ENCODE measurements at places on chromosomes 2 and 18.

DNA sequence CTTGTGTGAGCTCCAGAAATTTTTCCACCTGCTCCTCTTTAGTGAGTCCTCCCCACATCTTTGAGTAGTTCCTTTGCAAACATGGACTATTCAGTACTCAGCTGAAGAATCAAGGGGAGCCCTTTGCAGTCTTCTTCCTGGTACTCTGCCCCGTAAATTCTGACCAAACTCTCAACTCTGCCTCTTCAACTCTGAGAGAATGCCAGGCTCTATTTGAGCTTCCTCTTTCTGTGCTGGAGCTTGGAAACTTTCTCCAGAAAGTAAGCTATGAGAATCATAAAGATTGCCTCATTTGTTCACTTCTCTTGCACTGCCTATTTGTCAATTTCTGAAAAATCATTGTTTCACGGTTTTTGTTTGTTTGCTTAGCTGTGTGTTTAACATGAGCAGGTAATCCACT, 7.4 kb upstream of the STAT4 start:
- DNase-seq, result no peak

DNA sequence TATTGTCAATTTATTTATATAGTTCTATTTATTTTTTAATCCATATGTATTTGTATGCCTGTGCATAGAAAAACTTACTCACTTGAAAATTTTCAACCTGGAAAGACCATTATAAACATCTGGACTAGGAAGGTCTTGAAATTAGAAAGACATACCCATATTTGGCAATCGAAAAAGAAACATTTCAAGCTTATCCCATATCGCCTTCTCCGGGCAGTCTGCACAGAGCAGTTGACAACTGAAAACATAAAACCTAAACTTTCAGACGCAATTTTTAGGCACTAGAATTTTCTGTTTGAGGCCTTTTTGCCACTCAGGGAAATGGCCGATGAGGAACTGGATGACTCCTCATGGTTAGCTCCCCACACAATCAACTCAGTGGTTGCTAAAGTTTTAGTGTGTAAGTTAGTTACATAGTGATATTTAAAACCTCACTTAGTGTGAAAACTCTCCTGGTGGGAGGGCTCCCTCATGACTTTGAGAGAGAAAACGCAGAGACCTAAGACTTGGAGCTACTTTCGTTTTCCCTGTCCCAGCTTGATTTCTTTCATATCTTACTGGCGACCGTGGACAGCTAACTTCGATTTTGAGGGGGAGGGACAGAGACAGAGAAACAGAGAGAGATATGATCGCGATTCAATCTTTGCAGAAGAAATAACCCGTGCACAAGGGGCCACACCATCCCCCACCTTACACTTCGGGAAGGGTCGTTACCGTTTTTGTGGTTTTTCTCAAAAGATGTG, 3.2 kb upstream of the HOXD12 start:
- DNase-seq, result no peak

- DNase-seq, result no peak
Observed at GRCh38 chr2:182186132-182186735, 200.6 kb downstream of the PPP1R1C start.

- DNase-seq, result no peak
Observed at GRCh38 chr18:11909591-11910026, 1.5 kb upstream of the MPPE1 start.

DNA sequence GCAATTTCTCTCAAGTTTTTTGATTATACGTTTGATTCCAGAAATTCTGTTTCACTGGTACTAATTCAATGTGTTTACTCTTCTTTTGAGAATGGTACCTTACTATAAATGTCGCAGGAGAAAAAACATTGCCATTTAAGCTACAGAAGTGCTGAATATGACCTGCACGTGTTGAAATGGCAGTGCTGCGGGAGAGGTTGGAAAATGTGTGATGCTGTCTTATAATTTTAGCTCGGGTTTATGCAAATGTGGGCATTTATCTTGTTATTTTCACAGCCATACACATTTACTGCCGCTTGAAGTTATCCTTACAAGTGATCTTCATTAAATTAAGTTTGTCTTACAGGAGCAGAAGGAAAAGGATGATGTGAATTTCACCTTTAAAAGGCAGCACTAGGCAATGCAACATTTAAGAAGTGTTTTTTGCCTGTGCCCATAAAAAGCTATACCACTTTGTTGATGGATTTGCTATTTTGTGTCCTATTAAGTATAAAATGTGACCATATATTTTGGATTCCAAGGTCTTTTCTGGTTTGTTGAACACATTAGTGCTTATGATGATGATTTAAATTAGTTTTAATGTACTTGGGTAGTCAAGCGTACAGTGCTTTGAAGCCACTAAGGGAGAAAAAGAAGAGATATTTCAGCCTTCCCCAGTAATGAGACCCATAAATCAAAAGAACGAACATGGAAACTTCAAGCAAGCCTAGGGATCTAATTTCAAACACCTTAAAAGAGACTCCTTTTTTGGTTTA, 112.1 kb downstream of the LTBP1 start:
- DNase-seq, result no peak

DNA sequence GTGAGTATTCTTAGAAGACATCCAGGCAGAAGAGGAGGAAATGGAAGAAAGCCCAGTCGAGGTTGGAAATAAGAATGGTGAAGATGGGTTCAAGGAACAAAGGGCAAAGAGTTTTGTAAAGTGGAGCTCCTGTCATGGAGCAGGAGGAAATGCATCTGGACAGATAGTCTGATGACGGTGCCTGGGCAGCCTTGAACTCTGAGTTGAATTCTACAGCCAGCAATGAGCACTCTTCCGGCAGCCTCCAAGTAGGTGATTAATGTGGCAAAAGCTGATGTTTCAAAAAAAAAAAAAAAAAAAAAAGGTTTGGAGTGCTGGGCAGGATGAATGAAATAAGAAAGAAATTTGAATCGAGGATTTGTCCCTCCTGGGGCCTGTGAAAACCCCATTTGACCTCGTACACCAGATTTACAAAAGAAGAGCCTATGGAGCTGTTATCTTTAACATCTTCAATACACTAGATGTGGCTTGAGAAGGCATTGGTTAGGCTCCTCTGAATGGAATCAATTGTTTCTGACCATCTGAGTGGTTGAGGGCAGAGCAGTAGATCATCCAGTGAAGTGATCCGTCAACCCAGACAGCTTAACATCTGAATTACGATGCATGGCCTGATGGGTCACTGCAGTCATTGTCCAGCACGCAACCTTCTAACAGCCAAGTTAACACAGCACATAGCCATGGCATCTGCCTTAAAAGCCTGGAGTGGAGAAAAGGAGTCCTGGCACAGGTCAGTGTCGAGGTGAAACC, 449.7 kb downstream of the TXNL1 start:
- DNase-seq, result no peak

GRCh38 chr2:148989882-148990493, 48.5 kb upstream of the LYPD6B start:
- peak; percentile 50 for DNase-seq

GRCh38 chr18:55543130-55543704, 44.8 kb downstream of the TCF4 start:
- no peak for DNase-seq

GRCh38 chr2:64186699-64187605, 42.7 kb upstream of the PELI1 start:
- no peak for DNase-seq

DNA sequence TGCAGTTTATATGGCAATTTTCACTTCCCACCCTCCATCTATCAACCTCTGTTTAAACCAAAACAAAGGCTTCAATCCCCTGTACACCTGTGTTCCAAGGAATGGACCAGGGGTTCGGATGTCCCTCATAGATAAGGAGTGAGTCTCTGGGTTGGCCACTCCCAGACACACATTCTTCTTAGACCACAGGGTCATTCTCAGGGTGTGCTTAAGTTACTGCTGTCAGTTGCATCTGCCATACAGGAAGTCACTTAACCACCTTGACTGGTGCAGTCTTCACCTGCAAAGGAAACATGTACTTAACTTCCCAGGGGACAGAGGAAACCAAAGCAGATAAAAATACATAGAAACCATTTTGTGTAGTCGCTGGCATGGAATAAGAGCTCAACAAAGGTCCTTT, 151.0 kb upstream of the NDUFV2 start:
- DNase-seq, result no peak

- no peak for DNase-seq
Observed at GRCh38 chr2:107569496-107569895, 257.2 kb upstream of the RGPD4 start.

- no peak for DNase-seq
Observed at GRCh38 chr2:125274718-125275117, 1249.6 kb downstream of the CNTNAP5 start.

GRCh38 chr18:74204526-74205152, 56.3 kb downstream of the TIMM21 start:
- no peak for DNase-seq

- DNase-seq, result no peak
Observed at GRCh38 chr2:239002954-239003623, 155.2 kb downstream of the TWIST2 start.

GRCh38 chr2:43806719-43807031, 32.0 kb downstream of the ABCG5 start:
- no peak for DNase-seq

Data from stimulated activated CD4-positive, alpha-beta T cell treated with anti-CD3 and anti-CD28 coated beads, Interleukin-4, amount 100 ng/mL, for 24 hours (primary cell).